ENCODE measurements at places on chromosomes 6 and 20. TPM values are rescaled to one million over a fixed set of nuclear protein-coding genes. Genes with fewer than 3 reads are reported as not detected.

PRDM13 gene
- total RNA-seq: not detected

SLC25A27 gene
- 10.3 TPM for total RNA-seq

CGA gene
- total RNA-seq: not detected

NR2E1 gene
- not detected for total RNA-seq

HDGFL1 gene
- total RNA-seq: not detected

TXLNB gene
- total RNA-seq: 0.07 TPM

PPIL6 gene
- total RNA-seq: 2.3 TPM

FOXA2 gene
- total RNA-seq: 81.0 TPM

MTO1 gene
- total RNA-seq: 20.5 TPM

TTBK1 gene
- 0.62 TPM for total RNA-seq

BPIFB2 gene
- not detected for total RNA-seq

TBXT gene
- 2.3 TPM for total RNA-seq

CLIC5 gene
- total RNA-seq: not detected

PTGIS gene
- total RNA-seq: 20.9 TPM

GRCh38 chr6:77879527-77879926 lies 226.7 kb downstream of the MEI4 start:
- no peak overlapping the region for H3K4me3 ChIP-seq
- no peaks in the 10 kb centered on the region for H3K27me3 ChIP-seq
- H3K4me1 ChIP-seq: no peaks in the 10 kb centered on the region
- DNase-seq: no peak

DNA sequence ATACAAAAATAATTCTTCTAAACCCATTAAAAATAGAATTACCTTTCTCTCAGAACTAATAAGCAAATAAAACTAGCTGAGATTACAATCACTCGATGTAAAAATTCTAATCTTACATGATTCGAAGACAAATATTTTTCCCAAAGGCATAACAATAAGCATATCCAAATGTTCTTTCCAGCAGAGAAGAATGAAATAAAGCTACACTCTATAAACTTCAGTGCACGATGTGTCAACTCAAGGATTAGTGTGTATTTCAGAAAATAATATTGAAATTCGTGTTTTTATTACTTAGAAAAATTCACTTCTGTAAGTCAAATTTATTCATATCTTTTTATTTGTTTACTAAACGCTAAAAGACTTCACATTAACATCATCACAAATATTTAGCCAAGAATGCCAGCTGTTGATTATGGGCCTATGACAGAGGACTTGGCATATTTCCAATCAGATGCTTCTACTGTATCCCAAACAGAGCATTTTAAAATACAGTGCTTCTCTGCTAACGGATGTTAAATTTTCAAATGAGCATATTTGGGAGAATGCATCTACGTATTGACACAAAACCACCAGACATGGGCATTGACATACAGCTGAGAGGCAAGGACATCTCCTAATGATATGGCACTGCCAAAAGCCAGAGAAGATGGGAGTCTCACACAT lies 54.7 kb upstream of the PDE7B start:
- H3K4me3 ChIP-seq: no peak overlapping the region
- peaks cover 2% of the 10 kb centered on the region for H3K4me1 ChIP-seq
- H3K27ac ChIP-seq: no peak overlapping the region
- DNase-seq: no peak
- no peaks in the 10 kb centered on the region for H3K36me3 ChIP-seq
- no peaks in the 10 kb centered on the region for H3K27me3 ChIP-seq

DNA sequence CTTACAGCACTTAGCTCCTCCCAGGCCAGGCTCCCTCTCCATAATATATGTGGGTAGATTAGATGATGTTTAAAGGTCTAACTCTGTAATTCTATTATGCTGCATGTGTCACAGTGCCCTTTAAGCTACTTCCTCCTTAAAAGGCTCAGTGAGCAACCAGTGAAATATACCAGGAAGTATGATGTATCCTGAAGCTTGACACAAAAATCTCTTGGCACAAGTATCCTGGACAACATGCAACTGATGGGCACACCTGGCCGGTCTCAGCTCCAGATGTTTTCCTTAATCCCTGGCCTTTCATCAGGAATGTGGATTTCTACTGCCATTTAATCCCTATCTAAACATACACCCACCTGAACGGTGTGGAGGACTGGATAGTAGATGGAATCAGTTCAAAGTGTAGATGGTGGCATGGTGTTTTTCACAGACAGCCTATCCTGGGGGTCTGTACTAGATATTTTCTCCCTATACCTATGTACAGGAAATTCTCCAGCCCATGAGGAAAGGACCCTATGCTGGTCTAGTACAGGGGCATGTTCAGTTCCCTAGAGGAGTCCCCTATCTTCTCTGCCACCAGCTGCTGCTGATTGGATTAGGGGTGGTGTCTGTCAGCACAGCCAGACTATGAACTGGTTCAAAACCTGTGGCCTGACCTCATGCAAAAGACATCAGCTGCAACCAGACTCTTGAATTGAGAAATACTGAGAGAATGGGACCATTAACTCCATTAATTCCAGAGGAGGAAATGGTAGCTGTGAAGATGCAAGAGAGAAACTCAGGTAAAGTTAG lies 59.4 kb upstream of the CITED2 start:
- no peaks in the 10 kb centered on the region for H3K27me3 ChIP-seq
- H3K4me1 ChIP-seq: no peaks in the 10 kb centered on the region
- H3K36me3 ChIP-seq: no peaks in the 10 kb centered on the region
- no peak overlapping the region for H3K4me3 ChIP-seq

DNA sequence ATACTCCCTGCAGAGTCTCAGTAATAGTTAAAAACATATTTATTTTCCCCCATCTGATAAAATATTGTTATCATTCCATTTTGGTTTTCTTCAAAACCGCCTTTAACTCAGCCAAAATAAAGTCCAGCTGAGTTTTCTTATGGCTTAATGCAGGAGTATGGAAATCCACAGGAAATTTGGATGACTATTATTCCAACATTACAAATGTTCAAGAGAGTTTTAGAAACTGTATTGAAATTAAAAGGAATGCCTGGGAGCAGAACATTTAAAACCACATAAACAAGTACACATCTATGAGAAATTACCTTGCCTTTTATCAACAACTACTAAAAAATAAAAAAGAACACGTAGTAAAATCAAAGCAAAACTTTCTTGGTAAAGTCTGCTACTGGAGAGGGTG lies 45.7 kb downstream of the NCOA7 start:
- H3K4me1 ChIP-seq: peaks cover 11% of the 10 kb centered on the region
- no peaks in the 10 kb centered on the region for H3K36me3 ChIP-seq
- no peak overlapping the region for H3K4me3 ChIP-seq
- no peaks in the 10 kb centered on the region for H3K27me3 ChIP-seq
- DNase-seq: no peak
- H3K27ac ChIP-seq: no peak overlapping the region

- H3K36me3 ChIP-seq: no peaks in the 10 kb centered on the region
- DNase-seq: peak; percentile 96
- H3K4me1 ChIP-seq: no peaks in the 10 kb centered on the region
- H3K4me3 ChIP-seq: no peak overlapping the region
Observed at GRCh38 chr6:157756708-157757429, 66.2 kb upstream of the SNX9 start.

- DNase-seq: peak; percentile 77
- H3K36me3 ChIP-seq: no peaks in the 10 kb centered on the region
- H3K27me3 ChIP-seq: peaks cover 98% of the 10 kb centered on the region
- peaks cover 4% of the 10 kb centered on the region for H3K4me1 ChIP-seq
- H3K27ac ChIP-seq: no peak overlapping the region
- peak overlapping the region; percentile 76 for H3K4me3 ChIP-seq
Observed at GRCh38 chr6:32843331-32843978, 392 bp downstream of the PSMB8 start.

GRCh38 chr6:151101816-151102694 lies 137.7 kb upstream of the AKAP12 start:
- H3K4me1 ChIP-seq: no peaks in the 10 kb centered on the region
- H3K27me3 ChIP-seq: no peaks in the 10 kb centered on the region
- DNase-seq: no peak

GRCh38 chr6:106882601-106883518 lies 91.7 kb downstream of the CD24 start:
- H3K27ac ChIP-seq: no peak overlapping the region
- no peaks in the 10 kb centered on the region for H3K36me3 ChIP-seq
- no peak overlapping the region for H3K4me3 ChIP-seq
- H3K4me1 ChIP-seq: peaks cover 13% of the 10 kb centered on the region

DNA sequence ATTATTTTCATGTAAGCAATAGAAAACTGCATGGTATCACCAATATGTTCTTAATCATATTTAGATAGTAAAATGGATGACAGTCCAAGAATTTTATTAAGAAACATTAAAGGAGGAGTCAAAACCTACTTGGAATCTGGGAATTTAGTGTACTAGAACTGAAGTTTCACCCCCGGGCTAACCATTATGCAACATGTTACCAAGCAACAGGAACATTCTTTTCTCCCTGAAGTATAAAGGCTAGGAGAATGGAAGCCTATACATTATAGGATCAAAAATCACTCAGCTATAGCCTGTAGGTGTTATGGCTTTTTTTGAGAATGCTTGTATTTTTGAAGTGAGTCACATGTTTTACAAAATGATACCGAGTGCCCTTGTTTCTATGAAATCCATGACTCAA lies 538.3 kb downstream of the GRIK2 start:
- H3K27ac ChIP-seq: no peak overlapping the region
- no peaks in the 10 kb centered on the region for H3K27me3 ChIP-seq
- no peaks in the 10 kb centered on the region for H3K4me1 ChIP-seq
- no peak overlapping the region for H3K4me3 ChIP-seq
- DNase-seq: no peak
- no peaks in the 10 kb centered on the region for H3K36me3 ChIP-seq

GRCh38 chr20:2859330-2860121 lies 13.8 kb upstream of the PTPRA start:
- no peaks in the 10 kb centered on the region for H3K36me3 ChIP-seq
- no peak for DNase-seq
- H3K27ac ChIP-seq: no peak overlapping the region
- H3K4me3 ChIP-seq: no peak overlapping the region
- no peaks in the 10 kb centered on the region for H3K27me3 ChIP-seq

- no peak overlapping the region for H3K27ac ChIP-seq
- no peak overlapping the region for H3K4me3 ChIP-seq
- no peaks in the 10 kb centered on the region for H3K4me1 ChIP-seq
- H3K36me3 ChIP-seq: no peaks in the 10 kb centered on the region
- H3K27me3 ChIP-seq: no peaks in the 10 kb centered on the region
- no peak for DNase-seq
Observed at GRCh38 chr6:112725541-112726085, 378.5 kb downstream of the RFPL4B start.

GRCh38 chr6:125114248-125114858 lies 39.2 kb upstream of the TPD52L1 start:
- no peak for DNase-seq
- H3K4me3 ChIP-seq: no peak overlapping the region
- H3K27ac ChIP-seq: no peak overlapping the region
- no peaks in the 10 kb centered on the region for H3K36me3 ChIP-seq
- no peaks in the 10 kb centered on the region for H3K4me1 ChIP-seq

GRCh38 chr6:154661768-154662167 lies 71.4 kb upstream of the SCAF8 start:
- H3K36me3 ChIP-seq: no peaks in the 10 kb centered on the region
- H3K27me3 ChIP-seq: no peaks in the 10 kb centered on the region
- no peak for DNase-seq
- H3K27ac ChIP-seq: no peak overlapping the region
- no peaks in the 10 kb centered on the region for H3K4me1 ChIP-seq
- no peak overlapping the region for H3K4me3 ChIP-seq

- H3K27me3 ChIP-seq: no peaks in the 10 kb centered on the region
- H3K27ac ChIP-seq: no peak overlapping the region
- H3K4me3 ChIP-seq: no peak overlapping the region
- no peaks in the 10 kb centered on the region for H3K4me1 ChIP-seq
Observed at GRCh38 chr6:40912158-40912946, 126.7 kb downstream of the UNC5CL start.

DNA sequence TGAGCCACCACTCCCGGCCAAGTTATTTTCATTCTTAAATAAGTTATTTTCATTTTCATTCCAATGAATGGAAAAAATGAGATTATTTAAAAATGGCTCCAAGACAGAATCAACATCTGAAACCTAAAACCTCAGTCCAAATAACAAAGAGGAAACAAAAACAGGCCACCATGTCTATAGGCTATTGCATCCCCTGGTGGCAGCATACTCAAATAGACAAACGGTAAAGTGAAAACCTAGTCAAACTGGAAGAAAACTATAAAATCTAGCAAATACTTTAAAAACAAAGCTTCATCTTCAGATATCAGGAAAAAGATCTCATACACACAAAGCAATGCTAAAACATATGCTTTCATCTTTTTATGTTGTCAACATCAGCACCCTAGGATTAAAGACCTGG lies 20.9 kb downstream of the IL17A start:
- no peak overlapping the region for H3K4me3 ChIP-seq
- no peak for DNase-seq
- no peaks in the 10 kb centered on the region for H3K27me3 ChIP-seq
- no peak overlapping the region for H3K27ac ChIP-seq
- no peaks in the 10 kb centered on the region for H3K4me1 ChIP-seq

DNA sequence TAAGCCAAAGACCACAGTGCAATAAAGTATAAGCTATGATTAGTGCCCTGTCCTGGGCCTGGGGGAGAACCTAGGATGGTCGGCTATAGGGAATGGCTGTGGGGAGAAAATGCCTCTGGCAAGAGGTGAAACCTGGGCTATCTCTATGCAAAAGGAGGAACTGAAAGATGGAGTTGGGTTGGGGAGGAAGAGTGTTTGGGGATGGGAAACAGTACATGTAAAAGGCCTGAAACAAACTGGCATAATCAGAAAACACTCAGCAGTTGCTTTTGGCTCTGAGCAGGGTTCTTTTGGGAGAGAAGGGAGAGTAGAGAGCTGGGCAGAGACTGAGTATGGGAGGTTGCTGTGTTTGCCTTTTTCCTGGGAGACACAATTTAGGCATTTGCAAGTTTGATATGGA lies 31.9 kb upstream of the FUCA2 start:
- H3K4me1 ChIP-seq: peaks cover 24% of the 10 kb centered on the region
- H3K27me3 ChIP-seq: peaks cover 3% of the 10 kb centered on the region
- H3K27ac ChIP-seq: no peak overlapping the region
- no peak for DNase-seq

- H3K27ac ChIP-seq: no peak overlapping the region
- H3K27me3 ChIP-seq: no peaks in the 10 kb centered on the region
- H3K4me1 ChIP-seq: peaks cover 9% of the 10 kb centered on the region
- H3K36me3 ChIP-seq: no peaks in the 10 kb centered on the region
- no peak for DNase-seq
- no peak overlapping the region for H3K4me3 ChIP-seq
Observed at GRCh38 chr6:82588859-82589412, 225.3 kb downstream of the TPBG start.

DNA sequence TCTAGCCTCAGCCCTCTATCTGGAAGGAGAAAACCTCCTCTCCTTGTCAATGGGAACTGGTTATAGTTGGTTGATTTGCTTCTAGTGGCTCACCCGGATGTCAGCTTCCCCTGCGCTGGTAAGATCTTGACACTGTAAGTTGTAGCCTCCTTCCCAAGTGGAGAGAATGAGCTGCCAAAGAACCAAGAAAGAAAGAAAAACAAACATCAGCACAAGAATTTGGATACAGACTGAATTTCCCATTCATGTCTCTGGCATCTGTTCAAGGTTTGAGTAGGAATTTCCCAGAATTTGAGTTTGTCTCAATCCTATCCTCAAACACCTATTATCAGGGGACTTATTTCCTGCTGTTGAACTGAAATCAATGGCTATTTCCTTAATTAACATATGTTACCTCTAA lies 44.1 kb downstream of the ELOVL2 start:
- H3K36me3 ChIP-seq: peaks cover 88% of the 10 kb centered on the region
- no peak overlapping the region for H3K4me3 ChIP-seq
- no peak overlapping the region for H3K27ac ChIP-seq
- DNase-seq: no peak
- no peaks in the 10 kb centered on the region for H3K27me3 ChIP-seq

Data from endodermal cell (in vitro differentiated cells).